ENCODE measurements at places on chromosomes 3 and 15.
A peak's percentile ranks its signal among the peaks of the same experiment; 100 is the strongest.

GRCh38 chr15:62241135-62241770 is 76.2 kb upstream of the C2CD4B start:
- DNase-seq: peak; percentile 66

DNA sequence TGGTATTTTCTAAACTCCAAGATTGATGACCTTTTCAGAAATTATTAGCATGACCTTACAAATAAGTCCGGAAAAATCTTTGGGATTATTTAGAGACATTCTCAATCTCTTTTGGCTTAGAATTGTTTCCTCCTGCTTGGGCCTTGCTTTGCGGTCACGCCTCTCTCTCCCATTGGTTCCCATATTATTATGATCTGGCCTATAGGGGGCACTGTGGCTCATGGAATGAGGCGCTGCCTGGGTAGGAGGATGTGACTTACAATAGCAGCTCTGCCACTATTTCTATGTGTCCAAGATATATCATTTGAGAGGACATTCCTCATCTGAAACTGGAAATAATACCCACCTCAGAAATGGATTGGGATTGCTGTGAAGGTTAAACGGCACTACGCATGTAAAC is 464.9 kb downstream of the MFSD1 start:
- peak; percentile 63 for DNase-seq

DNA sequence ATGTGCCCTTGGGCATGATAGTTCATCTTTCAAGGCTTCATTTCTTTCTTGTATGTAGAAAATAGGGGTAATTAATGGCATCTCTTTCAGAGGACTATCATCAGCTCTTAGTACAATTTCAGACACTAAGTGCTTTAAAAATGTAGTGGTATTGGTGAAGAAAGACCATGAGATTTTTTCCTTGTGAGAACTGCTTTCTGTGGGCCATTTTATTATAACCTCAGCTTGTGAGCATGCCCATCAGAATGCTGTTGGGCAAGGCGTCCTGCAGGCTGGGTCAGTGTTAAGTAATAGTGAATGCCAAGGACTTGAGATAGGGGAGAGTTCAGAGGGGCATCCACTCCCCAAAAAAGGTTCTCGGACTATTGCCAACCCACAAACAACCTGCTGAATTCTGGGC is 187.9 kb downstream of the GHSR start:
- no peak for DNase-seq

DNA sequence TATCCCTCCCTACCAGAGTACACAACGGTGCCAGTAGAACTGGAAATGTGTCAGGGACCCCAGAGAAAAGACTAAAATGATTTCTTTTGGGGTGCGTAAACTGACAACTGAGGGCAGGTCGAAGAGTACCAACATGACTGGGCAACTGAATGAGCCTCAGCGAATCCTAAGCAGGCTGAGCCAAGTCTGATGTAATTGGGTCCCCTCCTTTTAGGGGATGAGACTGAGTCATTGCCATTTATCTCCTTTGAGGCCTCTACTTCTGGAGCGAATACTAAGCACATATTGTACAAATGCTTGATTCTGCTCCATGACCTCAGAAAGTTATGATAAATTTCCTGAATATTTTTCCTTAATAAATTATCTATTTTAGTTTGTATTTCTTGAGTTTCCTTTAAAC is 17.3 kb upstream of the GPR156 start:
- DNase-seq: no peak

DNA sequence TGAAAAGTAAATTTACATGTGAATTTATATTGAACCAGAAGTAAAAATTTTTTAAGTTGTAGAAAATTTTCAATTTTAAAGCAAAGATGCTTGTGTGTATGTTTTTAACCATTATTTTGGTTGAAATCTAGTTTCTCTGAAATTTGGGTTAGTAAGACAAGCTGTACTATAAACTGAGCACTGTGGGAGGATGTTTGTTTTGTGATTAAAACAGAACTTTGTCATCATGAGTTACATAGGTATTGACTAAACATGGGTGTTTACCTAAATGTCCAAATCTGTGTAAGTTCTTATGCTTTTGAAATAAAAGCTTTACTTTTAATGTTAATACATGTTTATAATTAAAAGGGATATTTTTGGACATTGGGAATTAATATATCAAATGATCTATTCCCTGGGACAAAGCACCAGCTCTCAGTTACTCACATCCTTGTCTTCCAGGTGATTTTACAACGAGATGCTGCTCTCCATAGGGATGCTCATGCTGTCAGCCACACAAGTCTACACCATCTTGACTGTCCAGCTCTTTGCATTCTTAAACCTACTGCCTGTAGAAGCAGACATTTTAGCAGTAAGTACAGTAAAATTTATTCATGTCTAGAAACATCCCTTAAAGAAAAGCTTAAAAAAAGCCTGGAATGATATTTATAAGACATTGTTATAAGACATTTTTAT is 32.7 kb downstream of the RNF13 start:
- no peak for DNase-seq

DNA sequence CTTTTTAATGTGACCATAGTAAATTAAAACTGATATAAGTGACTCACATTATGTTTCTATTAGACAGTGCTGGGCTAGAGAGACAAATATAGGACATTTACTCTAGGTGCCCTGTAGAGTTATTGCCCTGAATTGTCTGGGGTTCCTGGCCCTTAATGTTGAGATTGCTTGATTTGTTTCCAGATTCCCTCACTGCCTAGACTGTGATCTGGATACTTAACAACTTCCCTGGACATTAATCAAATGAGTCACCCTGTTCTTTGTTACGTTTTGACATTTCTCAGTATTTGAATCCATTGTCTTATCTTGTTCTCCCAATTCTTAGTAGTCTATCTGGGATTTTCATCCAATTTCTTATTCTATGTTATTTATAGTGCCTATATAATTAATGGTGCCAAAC is 65.8 kb downstream of the DTWD1 start:
- no peak for DNase-seq

DNA sequence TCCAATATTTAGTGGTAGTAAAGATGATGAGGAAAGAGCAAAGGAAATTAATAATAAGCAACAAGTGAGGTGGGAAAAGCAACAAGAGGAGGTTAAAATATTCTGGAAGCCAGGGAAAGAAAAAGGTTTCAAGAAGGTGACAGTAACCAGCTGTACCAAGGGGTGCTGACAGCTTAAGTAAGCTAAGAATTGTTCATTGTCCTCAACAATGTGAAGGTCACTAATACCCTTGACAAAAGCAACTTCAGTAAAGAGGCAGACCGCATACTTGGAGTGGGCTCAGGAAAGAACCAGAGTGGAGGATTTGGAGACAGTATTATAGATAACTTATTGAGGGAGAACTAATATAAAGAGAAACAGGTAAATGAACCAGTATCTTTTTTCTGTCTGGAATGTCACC is 116.2 kb downstream of the GBE1 start:
- DNase-seq: no peak
